Stimulated activated CD4-positive, alpha-beta T cell treated with anti-CD3 and anti-CD28 coated beads, TNF-alpha, amount 100 ng/mL, for 24 hours (primary cell): ENCODE measurements at places on chromosomes 2 and 18.

DNA sequence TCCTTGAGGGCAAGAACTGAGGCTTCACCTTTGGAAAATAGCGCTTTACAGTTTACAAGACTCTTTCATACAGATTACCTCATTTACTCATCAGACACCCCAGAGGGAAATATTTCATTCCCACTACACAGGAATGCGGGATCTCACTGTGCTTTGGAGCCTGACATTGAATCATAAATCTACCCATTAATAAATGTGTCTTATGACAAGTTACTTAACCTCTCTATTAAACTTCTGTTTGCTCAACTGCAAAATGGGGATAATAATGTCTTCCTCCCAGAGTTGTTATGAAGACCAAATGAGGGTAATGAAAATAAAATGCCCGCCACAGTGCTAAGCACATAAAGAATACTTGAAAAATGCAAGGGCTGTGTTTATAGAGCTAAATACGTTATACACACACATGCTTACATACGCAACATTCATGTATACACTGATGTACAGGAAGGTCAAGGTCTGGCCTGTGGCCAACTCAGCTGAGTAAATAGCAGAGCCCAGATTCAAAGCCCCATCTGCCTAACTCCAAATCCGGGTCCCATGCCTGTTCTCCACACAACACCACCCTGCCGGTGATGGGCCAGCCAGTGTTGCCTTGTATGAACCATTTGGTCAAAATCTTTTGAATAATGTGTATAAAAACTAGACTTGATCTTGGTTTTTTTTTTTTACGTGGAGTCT, 77.8 kb upstream of the STPG4 start:
- no peak for DNase-seq

- peak; percentile 68 for DNase-seq
Observed at GRCh38 chr18:11733031-11733430, 44.0 kb downstream of the GNAL start.

GRCh38 chr2:238694922-238695321, 153.0 kb upstream of the TWIST2 start:
- no peak for DNase-seq

- DNase-seq = no peak
Observed at GRCh38 chr2:109085912-109086742, 42.9 kb upstream of the SH3RF3 start.

GRCh38 chr2:207746131-207746530, 23.6 kb downstream of the FZD5 start:
- DNase-seq = no peak

DNA sequence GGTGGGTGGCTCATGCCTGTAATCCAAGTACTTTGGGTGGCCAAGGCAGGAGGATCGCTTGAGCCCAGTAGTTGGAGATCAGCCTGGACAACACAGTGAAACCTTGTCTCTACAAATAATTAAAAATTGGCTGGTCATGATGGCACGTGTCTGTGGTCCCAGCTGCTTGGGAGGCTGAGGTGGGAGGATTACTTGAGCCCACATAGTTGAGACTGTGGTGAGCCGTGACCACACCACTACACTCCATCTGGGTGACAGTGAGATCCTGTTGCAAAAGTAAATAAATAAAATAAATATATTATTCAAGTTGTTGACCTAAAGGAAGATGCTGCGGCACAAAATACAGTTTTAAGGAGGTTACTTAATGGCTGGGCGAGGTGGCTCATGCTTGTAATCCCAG, 72.7 kb downstream of the LAMA3 start:
- DNase-seq = no peak

DNA sequence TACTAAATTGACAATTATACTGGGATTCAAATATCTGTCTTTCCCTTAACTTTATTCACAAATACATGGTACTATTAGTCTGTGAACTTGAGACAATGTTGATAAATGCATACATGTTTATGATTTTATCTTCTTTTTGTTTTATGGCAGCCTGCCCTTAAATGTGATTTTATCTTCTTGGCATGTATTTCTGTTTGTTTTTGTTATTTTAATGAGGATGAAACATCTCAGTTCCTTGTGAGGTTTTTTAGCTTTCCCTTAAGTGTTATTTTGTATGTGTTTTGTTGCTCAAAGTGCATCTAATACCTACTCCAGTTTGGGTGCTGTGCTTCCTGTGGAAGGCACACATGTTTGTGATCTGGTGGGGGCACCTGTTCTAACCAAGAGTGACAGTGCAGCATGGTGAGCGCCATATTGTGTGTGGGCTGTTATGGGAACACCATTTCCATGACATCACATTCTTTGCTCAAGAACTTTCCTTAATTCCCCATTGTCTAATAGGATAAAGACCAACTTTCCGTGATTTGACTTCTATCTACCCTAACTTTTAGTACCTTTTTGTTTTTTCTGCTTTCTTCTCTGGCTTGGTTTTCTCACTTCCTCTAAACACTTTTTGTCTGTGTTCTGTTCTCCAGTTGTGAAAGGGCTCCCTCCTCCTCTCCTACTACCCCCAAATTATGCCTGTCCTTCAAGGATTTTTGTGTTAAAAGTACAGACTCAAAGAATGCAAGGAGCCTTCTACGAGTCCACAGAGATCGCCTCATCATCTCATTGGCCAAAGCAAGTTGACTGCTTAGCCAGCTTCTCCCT, 162.1 kb upstream of the TTC39C start:
- DNase-seq = no peak

DNA sequence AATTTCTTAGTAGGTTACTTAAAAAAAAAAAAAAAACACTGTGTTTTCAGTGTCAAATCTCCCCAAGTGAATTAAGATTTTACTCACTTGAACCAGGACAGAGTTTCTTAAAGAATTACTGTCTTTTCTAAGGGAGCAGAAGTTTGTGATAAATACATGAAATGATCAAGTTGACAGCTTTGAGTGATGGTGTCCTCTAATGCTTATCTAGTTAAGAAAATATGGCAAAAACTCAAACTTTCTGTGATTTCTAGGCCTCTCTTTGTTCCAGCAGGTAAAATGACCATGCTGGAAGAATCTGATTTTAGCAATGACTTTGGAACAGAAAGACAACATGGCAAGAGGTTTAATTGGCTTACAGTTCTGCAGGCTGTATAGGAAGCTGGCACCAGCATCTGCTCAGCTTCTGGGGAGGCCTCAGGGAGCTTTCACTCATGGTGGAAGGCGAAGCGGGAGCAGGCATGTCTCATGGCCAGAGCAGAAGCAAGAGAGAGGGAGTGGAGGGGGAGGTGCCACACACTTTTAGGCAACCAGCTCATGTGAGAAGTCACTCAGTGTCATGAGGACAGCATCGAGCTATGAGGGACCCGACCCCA, 6.6 kb downstream of the MAPRE2 start:
- DNase-seq = no peak

DNA sequence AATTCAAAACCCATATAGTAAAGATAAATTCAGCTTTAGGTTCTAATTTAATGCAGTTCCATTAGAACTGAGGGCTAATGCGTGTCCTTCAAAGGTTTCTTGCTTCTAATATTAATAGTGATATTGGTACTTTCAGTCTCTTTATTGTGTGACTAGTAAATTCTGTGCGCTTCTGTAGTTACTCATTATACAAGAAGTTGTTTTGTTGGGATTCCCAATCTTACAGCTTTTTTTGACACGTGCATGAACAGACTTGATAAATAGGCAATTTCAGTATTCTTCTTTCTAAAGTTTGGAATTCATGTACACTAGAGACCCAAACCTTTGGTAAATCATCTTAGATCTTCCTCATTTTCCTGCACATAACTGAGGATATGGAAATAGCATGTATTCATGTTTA, 71.8 kb downstream of the HAUS1 start:
- DNase-seq = no peak

- DNase-seq = no peak
Observed at GRCh38 chr2:56184500-56185011, 766 bp downstream of the CCDC85A start.

DNA sequence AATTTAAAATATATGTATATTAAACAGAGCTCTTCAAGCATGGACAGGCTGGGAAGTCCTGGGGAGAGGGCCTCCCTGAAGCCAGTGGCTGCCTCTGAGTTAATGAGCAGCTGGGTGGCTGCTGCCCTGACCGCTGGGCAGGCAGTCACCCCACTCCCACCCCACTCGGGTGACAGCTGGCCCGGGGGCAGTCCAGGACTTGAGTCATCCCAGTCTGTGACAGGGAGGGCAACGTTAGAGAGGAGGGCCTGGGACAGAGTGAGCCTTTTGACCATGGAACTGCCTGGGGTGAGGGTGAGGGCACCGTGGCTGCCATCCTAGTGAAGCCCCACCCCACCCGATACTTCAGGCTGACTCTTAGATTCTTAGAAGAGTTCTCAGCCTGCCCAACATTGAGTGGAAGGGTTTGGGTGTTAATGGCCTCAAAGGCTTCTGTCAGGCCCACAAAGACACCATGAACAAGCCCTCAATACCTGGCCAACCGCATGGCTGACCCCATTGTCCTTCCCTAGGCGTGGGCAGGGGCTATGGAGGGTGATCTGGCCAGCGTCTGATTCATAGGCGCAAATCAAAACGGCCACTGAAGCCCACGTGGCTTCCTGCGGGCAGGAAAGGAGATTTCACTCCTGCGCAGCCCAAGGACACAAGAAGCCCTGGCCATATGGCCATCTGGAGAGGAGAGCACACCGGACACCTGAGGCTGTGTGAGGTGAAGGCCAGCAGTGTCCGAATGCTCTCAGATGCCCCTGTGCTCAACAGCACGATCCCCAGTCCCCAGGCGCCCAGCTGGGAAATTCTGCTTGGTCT, 47.5 kb downstream of the MRPS5 start:
- no peak for DNase-seq

DNA sequence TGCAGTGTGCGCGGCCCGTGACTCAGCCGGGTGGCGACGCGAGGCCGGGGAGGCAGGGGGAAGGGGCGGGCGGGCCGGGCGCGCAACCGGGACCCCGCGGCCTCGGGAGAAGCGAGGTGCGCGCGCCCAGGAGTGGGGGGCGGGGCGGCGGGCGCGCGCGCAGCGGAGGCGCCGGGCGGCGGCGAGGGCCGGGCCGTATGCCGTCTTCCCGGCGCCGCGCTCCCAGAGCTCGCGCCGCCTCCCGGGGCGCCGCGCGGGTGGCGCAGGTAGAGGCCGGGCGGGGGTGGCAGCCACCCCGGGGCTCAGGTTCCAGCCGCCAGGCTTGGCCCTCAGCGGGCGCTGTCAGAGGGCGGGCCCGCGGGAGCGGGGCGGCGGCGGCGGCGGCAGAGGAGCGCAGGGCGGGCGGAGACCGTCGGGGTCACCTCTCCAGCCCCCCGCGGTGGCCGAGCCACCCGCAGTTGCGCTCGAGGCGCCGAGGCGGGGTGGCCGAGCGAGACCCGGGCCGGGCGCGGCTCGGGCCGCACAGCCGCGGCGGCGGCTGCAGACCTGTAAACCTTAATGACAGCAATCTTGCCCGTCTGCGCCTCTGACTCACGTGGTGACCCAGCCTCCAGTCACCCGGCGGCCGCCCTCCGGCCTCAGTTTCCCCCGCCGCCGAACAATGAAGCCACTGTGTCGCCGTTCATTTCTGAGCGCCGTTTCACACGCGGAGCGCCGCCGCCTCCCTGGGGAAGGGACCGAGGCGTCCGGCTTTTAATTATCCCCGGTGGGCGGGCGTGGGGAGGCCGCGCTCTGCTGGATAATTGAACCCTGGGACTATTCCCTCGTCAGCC, 25.3 kb upstream of the SMAD7 start:
- peak; percentile 31 for DNase-seq

GRCh38 chr2:150387586-150388288, 99.7 kb downstream of the RND3 start:
- no peak for DNase-seq

DNA sequence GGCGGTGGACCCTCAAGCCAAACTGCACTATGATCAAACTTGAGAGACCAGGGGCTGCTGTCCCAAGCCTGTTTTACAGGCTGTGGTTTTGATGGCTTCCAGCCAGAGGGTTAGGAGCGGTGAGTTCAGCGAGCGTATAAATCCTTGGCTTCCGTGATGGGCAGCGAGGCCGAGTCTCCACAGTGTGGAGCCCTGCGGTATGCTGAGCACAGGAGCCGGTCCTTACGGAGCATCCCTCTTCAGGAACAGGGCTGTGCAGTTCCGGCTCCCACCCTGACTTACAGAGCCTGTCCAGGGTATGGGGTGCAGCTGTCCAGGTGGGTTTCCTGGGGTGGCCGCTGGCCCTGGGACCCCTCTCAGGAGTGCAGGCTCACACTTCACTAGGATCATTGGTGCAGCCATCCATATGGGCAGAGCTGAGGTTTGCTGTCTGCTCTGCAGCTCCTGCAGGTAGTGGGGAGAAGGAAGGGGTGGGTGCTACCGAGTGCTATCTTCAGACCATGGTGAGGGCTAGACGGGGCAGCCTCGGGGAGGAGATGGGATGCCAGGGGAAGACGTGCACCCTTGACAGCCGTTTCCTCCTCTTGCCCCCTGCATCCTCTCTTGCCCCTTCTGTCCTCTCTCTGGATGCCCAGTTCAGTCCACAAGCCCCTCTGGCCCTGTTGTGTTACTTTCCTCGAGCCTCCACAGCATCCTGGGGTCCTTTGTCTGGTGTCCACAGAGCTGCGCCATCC, 104.3 kb downstream of the FAM210A start:
- no peak for DNase-seq

DNA sequence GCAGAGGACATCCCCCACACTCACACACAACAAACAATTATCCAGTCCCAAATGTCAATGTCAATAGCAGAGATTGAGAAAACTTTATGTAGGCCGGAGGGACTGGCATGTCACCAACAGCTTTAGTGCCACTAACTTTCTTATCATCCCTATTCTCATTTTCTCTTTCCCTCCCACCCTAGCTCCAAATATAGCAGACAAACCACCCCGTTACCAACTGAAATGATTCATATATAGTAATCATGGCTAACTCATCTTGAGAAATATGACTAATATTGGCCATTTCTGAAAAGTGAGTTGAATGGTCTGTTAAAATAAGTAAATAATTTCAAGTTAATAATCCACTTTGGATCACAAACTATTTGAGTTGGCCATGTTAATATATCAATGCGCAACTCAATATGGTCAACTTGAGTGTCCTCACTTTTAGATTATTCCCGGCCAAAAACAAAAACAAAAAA, 242.1 kb upstream of the RND3 start:
- no peak for DNase-seq

DNA sequence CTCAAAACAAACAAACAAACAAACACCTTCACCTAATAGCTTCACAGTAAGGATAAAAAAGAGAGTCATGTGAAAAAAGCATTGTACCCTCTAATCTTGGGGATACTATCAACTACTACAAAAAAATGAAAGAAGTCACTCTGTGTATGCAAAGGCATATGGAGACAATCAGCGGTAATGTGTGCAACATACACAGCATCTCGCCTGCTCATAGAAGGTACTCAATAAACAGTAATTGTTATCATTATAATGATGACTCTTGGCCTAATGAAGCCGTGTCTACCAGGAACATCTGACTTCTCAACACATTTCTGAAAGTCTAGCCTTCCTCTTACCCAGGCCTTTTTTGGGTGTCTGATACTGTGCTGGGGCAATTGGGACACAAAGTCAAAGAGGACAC, 55.3 kb downstream of the MYCN start:
- DNase-seq = no peak
